CD4-positive, alpha-beta T cell treated with Interleukin-21 for 1 hour (primary cell): ENCODE measurements at places on chromosomes 12 and 14.

DNA sequence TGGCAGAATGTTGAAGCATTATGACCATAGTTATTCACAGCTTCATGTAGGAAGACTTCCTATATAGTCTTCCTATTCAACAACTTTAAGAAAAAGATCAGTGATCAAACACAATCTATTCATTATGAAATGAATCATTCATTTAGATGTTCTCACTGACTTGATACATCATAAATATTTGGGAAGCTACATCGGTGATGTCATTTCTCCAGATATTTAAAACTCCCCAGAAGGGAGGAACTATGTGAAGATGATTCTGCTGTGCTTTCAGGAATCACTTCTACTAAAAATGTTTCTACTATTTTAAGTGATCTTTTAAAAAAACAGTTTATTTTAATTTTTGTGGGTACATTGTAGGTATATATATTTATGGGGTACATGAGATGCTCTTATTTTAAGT, 316.4 kb downstream of the BCAT1 start:
- no peak for DNase-seq

GRCh38 chr14:64998455-64998931, 11.8 kb downstream of the FNTB start:
- DNase-seq, result no peak

- no peak for DNase-seq
These were observed 165.5 kb downstream of the SLC5A8 start for GRCh38 chr12:101044512-101045059.

GRCh38 chr12:109512608-109513007, 35.2 kb downstream of the UBE3B start:
- DNase-seq, result no peak

DNA sequence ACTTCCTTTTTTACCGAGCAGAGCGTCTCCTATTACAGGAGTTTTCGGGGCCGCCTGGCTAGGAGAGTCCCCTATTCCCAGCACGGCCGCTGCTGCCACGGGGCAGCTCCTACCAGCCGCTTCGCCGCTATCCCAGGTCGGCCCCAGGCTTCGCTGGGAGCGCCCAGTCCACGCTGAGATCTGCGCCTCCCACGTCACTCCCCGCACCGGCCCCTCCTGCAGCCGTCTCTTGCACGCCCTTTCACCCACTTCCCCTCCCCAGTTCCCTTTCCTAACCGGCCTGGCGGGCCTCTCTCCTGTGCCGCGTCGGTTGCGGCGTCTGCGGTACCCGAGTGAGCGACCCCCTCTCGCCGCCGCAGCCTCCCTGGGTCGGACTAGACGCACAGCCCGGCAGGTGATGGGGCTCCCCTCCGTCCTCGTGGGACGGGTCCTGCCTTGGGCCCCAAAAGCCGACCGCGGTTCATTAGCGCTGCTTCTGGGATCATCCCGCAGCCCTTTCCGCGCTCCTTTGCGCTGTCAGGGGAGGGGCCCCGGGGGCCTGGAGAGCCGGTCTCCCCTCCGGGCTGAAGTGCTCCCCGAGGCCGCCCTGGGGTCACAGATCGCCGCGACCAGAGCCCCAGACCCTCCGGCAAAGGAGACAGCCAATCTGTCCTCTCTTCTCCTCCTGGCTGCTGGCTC, 1318.4 kb downstream of the TMEM121 start:
- DNase-seq, result peak; percentile 65

DNA sequence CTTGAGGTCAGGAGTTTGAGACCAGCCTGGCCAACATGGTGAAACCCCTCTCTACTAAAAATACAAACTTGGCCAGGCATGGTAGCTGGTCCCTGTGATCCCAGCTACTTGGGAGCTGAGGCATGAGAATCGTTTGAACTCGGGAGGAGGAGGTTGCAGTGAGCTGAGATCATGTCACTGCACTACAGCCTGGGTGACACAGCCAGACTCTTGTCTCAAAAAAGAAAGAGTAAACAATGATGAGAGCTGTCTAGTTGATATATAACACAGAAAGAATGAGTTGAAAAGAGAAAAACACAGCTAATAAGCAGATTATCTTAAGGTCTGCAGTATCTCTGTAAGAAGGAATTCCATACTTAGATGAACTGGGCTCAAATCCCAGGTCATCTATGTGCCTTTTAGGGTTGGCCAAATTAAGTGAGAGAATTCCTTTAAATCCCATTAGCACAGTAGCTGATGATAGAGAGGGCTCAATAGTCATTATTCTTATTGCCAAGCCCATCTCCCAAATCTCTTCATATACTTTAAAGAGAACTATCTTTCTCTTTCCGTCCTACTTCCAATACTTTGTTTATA, 31.1 kb upstream of the STRAP start:
- no peak for DNase-seq

GRCh38 chr12:779745-780734, 27.7 kb downstream of the WNK1 start:
- DNase-seq, result no peak
